HAP-1 (cell line): ENCODE measurements at places on chromosomes 11 and 22.

GRCh38 chr11:115774756-115775155, 270.5 kb upstream of the CADM1 start:
- no peak for DNase-seq

- no peak for DNase-seq
These were observed 49.6 kb downstream of the IGSF9B start for GRCh38 chr11:133907216-133907615.

- no peak for DNase-seq
These were observed 62.7 kb upstream of the CLTCL1 start for GRCh38 chr22:19354201-19354600.

DNA sequence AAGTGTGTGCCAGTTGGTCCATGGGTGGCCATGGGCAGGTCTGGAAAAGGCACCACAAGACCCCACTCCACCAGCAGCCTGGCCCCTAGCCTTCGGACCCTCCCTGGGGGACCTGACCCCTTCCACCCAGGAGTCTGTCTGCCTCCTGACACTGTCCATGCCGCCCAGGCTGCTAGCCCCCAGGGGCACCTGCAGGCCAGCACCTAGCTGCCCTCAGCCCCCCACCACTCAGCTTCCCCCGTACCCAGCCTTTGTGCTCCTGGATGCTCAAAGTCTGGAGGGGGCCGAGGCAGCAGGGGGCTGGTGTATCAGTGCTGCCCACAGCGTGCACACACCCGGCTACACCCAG, 34.3 kb upstream of the OR10G7 start:
- DNase-seq: no peak

GRCh38 chr11:57279116-57279515, 42.1 kb upstream of the APLNR start:
- DNase-seq: no peak

- DNase-seq: no peak
These were observed 857 bp downstream of the SHANK3 start for GRCh38 chr22:50673231-50674129.

DNA sequence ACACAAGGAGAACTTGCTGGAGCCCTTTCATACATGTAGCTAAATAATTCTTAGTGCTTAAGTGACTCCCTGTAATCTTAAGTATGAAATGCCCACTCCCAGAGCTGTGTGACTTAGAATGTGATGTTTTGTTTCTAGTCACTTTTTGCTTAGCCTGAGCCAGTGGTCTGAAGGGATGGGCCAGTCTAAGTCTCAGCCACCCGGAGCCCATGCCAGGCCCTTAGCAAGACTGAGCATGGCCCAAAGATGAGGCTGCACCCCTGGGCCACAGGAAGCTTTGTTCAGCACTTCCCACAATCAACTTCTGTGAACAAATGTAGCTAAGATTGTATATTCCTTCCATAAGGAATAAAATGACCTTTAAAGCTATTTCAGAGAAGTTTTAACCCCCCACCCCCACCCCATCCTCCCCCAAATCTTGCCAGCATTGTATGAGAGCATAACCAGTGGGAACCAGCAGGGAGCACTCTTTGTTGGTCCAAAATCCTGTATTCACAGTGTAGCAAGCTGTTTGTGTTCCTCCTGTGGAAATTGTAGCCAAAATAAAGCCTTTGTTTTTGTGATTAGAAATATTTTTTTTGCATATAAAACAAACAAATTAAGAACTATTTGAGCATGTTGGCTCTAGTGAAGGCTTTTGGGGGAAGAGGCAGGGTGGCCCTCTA, 73.8 kb upstream of the GAL start:
- no peak for DNase-seq

GRCh38 chr22:23106906-23107367, 34.9 kb downstream of the RSPH14 start:
- DNase-seq: no peak

- no peak for DNase-seq
These were observed 2.5 kb upstream of the TPST2 start for GRCh38 chr22:26592421-26592891.
